NCI-H187 (cell line): ENCODE measurements at places on chromosomes 5 and 9.

- DNase-seq, result no peak
These were observed 317.6 kb downstream of the TLE4 start for GRCh38 chr9:79889369-79889768.

- DNase-seq, result no peak
These were observed 69.8 kb upstream of the CCDC112 start for GRCh38 chr5:115366223-115366622.

- no peak for DNase-seq
These were observed 47.2 kb downstream of the RFX3 start for GRCh38 chr9:3478549-3478953.

- DNase-seq, result no peak
These were observed 3.7 kb upstream of the DNAJC25 start for GRCh38 chr9:111627260-111627963.

DNA sequence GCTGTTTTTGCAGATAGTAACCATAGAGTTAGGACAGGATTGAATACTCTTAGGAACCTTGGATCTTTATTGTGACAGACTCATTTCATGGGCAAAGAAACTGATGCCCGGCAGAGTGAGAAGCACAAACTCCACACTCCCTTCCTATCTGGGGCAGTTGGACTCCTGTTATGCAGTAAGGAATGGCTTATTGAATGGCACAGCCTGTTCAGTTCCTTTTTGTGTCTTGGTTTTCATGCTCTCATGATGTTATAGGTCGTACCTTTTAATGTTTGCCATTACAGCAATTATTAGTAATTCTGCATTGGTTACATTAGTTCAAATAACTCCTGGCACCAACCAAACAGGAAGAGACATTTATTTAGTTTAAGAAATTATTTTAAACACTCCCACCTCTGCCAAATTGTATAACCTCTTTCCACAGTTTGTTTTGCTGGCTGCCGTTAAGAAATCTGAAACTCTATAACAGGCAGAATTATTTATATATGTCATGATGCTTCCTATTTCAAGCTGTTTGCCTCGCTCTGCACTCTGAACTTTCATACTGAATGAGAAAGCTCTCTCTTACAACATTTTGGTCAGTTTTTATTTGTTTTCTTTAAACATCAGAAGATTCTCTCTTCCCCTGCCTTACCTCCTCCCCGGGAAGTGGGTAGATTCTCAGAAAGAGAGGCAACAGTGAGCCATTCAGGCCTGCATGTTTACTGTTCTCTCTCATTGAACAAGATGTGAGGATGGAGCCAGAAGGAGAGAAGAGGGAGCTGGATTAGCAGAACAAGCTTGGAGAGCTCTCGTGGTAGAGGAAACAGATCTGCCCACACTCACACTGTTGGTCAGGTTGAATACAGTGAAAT is 144.4 kb downstream of the ARHGEF28 start:
- no peak for DNase-seq

GRCh38 chr5:117652036-117652957 is 1077.7 kb upstream of the SEMA6A start:
- DNase-seq, result no peak

GRCh38 chr5:96655506-96655905 is 6.7 kb upstream of the CAST start:
- no peak for DNase-seq

DNA sequence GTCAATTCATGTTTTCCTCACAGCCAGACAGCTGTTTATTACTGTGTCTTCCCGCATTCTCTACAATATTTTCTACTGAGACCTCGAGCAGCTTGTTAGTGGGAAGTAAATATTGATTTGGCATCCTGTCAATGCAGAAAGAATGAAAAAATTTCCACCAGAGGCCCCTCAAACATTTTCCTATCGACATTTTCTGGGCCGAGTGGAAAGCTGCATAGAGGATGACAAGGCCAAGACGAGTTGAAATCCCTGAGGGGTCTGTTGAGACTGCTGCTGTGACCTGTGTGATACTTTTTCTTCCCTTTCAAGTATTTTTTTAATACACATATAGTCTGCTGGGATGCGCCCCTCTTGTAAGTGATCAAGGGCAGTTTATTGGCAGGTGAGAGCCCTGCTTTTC is 91.4 kb upstream of the SH3GL2 start:
- no peak for DNase-seq

- DNase-seq, result no peak
These were observed 76.0 kb downstream of the ATPSCKMT start for GRCh38 chr5:10173716-10174115.

DNA sequence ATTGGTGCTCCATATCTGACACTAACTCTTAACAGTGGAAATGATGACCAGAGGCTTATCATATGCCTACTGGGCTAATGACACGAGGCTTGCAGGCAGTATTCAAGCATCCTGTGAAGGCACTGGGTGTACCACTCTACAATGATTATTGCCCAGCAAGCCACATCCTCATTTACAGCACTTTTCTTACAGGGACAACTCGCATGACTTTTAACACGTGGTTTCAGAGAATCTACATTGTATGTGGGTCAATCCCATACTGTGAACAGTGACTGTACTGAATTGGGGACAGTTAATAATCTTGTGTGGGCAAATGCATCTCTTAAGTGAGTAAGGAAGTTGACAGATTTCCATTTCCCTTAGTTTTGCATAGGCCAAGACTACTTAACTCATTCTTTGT is 260.0 kb downstream of the TRPM3 start:
- no peak for DNase-seq

- DNase-seq, result no peak
These were observed 9.4 kb upstream of the PWWP2A start for GRCh38 chr5:160128632-160129031.

GRCh38 chr5:79130781-79131180 is 19.2 kb downstream of the BHMT start:
- no peak for DNase-seq

- no peak for DNase-seq
These were observed 7.4 kb downstream of the CEMIP2 start for GRCh38 chr9:71760901-71761300.

- no peak for DNase-seq
These were observed 38.2 kb downstream of the C5orf15 start for GRCh38 chr5:133930061-133930812.

GRCh38 chr9:12775679-12776512 is 1.1 kb downstream of the LURAP1L start:
- DNase-seq, result peak; percentile 34

DNA sequence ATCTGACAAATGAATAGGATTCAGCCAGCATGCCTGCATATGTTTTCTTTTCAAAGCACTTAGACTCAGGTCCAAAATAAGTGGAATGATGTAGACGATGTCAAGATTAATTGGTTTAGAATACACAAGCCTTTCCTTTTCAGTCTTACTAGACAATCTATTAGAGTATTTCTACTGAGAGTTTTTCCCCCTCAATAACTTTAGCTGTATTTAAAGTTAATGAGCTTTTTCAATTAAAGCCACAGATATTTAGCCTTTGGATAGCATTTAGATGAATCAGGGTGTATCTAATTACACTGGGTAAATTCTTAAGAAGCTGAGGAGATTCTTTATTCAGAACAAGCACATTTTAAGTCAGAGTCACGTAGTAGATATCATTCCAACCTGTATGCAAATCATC is 198.7 kb upstream of the MPDZ start:
- no peak for DNase-seq

DNA sequence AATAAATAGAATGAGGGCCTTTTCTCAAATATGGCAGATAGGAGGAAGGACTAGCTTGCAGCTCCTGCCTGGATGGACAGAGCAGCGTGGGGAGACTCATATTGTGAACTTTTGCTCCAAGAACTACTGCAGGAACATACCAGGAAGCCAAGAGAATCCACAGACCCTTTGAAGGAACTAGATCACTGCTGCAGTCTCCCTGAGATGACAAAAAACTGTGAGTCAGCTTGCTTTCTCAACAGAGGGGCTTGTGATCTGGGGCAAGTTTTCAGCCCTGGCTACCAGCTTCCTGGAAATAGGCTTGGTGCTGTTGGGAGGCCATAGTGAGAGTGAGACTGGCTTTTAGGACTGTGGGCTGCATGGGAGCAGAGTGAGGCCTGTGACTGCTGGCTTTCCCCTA is 170.6 kb upstream of the TRIM32 start:
- no peak for DNase-seq

DNA sequence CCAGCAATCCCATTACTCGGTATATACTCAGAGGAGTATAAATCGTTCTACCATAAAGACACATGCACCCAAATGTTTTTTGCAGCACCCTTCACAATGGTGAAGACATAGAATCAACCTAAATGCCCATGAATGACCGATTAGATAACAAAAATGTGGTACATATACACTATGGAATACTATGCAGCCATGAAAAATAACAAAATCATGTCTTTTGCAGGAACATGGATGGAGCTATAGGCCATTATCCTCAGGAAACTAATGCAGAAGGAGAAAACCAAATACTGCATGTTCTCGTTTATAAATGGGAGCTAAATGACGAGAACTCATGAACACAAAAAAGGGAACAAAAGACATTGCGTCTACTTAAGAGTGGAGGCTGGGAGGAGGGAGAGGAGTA is 114.5 kb downstream of the HTR4 start:
- no peak for DNase-seq

DNA sequence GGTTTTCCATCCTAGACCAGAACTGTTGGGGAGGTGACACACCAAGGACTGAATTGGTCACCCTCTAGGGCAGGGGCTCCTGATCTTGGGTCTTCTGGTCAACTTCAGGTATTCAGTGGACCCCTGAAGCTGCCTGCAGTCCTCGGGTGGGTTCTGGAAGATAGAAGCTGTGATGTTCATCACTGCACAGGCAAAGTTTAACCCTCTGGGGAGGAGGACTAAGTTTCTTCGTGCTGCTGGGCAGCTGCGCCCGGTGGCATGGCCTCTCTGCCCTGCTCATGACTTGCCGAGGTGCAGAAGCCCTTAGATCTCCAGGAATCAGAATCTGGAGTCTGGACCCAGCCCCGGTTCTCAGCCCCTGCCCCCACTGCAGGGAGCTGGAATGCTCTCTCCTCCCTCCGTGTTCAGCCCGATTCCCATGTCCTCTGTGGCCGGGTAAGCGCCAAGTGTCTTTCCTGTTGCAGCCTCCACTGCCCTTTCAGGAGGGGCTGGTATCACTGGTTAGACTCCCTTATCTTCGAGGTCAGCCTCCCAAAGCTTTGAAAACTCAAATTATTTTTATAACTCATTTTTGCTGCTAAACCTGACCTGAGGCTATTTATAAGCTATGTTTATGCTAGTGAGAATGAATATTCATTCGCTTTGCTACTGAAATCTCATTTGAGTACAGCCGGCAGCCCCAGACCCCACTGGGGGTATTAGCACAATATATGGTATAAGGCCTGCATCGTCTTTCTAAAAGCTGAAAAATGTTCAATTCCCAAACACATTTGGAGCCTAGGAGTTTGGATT is 1.7 kb downstream of the LAMC3 start:
- DNase-seq, result no peak

GRCh38 chr5:131633830-131634229 is 1.2 kb downstream of the RAPGEF6 start:
- no peak for DNase-seq

- DNase-seq, result peak; percentile 86
These were observed at the start of gene LIFR for GRCh38 chr5:38556599-38557307. Gene LIFR, minus strand, starts transcription at chr5:38556646. Its CDS starts 25,999 bp downstream, at chr5:38530647.

DNA sequence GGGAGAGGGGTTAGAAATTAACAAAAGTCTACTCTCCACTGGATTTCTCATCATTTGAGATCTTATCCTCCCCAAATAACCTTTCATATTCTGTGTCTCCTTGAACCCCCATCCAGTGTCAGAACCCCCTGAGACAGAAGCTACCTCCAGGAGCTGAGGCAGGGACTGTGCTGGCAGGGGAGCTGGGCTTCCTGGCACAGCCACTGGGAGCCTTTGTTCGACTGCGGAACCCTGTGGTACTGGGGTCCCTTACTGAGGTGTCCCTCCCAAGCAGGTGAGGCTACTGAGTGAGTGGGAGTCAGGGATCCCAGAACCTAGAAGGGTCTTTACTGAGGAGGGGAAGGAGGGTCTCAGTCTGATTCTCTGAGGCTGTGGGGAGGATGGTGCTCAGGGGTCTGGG is 1.9 kb downstream of the SLC4A9 start:
- no peak for DNase-seq
